ENCODE measurements at places on chromosomes 6 and 20.
A peak's percentile ranks its signal among the peaks of the same experiment; 100 is the strongest.

DNA sequence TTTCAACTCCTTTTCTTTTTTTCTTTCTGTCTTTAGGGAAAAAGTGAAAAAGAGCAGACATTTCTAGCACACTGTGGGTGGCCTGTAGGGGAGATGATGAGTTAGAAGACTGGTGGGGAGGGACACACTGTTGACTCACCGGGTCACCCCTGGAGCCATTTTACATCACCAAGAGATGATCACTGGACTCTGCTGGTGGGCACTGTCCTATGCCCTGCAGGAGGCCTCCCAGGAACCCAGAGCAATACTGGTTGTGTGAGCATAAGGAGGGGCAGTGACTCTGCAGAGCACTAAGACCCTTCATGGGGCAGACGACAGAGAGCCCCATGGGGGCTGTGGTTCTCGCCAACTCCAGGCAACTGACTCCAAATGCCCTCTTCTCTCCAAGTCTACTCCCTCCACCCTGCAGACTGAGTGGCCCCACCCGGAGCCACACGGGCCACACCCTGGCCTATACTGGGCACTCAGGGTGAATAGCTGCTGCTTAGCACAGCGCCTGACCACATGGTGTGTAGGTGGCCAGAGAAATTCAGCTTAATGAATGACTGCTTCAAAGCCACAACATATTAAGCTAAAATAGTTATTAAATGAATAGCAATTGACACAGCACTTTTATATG, 177.5 kb downstream of the CDC5L start:
- no peak for DNase-seq

DNA sequence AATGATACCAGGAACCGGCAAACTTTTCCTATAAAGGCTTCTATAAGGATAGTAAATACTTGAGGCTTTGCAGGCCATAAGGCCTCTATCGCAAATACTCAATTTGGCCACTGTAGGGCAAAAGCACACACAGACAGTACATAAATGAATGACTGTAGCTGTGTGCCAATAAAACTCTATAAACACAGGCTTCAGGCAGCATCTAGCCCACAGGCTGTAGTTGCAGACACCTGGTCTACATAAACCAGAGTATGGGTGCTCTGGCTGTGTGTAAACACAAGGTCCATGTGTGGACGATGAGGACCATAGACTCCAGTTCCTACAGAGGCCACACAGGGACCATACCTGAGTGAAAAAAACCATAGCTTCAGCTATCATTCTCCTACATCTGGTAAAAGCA, 52.2 kb downstream of the ZMYND8 start:
- DNase-seq: no peak

DNA sequence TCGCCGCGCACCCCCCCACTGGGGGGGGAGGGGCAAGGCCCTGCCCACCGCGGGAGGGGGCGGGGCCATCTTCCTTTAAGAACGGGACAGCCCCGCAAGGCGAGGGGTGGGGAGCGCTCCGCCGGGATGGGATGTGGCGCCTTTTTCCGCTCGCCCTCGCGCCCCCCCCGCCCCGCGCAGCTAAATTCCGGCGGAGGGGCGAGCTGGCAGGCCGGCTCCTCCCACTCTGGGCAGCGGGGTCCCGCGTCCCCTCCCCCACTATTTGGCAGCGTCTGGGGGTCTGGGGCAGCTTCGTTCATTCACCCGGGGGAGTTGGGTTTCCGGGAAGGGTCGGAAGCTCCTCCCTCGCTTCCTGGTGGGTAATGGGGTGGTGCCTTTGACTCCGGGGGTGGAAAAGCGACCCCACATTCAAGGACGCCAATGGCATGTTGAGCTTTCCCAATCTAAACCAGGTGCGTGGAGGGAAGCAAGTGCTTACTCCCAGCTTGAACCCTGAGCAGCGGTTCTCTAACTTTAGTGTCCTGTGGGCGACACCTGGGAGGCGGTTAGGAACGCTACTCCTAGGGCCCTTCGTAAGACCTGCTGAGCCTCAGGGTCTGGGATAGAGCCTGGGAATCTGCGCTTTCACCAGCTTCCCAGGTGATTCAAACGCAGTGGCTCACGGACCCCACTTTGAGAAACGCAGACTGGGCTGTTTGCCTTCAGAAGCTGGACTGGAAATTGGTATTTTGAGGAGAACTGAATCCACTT, 927 bp downstream of the ASXL1 start:
- DNase-seq: peak; percentile 66

- DNase-seq: no peak
Observed at GRCh38 chr20:10649797-10650160, 24.0 kb downstream of the JAG1 start.

- no peak for DNase-seq
Observed at GRCh38 chr6:5623769-5624168, 362.5 kb downstream of the FARS2 start.

GRCh38 chr6:96787846-96788580, 49.3 kb downstream of the GPR63 start:
- no peak for DNase-seq

DNA sequence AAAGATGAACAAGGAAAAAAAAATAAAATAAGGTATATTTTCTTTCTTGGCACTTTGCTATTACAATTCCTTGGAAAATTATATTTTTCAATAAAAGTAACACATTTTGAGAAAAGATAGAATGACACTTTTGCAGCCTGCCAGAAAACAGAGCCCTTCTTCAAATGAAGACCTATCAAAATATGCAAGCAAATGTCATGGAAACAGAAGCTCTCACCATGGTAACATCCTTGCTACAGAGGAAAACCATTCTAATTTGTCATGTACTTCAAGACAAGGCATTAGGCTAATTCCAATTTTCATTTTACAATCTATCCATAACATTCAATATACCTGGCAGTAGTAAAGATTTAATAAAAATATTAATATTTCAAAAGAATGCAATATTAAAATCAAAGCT, 177.9 kb downstream of the RNGTT start:
- DNase-seq: no peak

DNA sequence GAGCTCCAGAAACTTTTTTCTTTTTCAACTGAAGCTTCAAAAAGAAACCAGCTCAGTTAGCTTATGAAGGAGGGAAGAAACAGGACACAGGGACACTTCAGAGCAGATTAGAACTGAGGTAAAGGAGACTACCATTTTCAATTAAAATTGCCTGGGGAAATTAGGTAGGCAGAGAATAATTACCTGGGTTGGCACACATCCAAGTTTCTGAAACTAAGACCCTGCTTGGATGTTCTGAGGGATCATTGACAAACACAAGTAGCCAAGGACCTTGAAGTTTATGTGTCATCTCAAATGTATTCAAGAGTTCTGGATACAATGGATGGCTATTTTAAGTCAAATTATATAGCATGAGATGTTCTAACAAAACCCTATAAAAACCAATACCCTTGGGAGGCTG, 137.6 kb downstream of the PLCB4 start:
- DNase-seq: no peak

DNA sequence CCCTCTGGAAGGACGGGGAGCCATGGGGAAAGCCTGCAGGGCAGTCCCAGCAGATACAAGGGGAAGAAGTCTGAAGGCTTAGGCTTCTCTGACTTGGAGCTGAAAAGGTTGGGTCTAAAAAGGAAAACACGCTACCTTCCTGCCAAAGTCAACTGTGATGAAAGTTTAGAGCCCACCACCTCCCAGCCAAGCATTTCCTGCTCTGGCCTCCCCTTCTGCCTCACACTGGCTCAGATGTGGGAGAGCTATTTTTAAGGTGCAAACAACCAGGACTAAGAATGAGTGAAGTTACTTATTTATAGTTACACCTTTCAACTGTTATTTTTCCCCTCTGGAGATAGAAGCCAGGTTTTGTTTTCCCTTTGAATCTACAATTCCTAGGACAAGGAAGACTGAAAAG, 21.2 kb downstream of the NEDD9 start:
- no peak for DNase-seq

DNA sequence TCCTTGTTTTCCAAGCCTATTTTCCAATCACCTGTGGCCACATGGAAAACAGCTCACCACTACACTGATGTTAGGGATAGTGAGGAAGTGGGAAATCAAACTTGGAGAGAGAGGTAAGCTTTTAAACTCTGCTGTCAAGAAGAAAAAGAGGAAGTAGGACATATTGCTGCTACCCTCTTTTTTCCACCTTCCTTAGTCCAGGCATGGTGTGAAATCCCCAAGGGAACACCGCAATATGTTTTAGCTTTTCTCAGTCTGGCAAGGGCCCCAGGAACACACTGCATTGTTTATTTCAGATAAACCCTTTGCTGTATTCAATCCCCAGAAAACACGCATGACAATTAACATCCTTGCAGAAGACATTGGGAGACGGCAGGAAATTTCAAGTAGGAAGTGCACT, 61.3 kb downstream of the HS3ST5 start:
- DNase-seq: no peak

- DNase-seq: no peak
Observed at GRCh38 chr20:5748246-5748645, 2.0 kb upstream of the SHLD1 start.

DNA sequence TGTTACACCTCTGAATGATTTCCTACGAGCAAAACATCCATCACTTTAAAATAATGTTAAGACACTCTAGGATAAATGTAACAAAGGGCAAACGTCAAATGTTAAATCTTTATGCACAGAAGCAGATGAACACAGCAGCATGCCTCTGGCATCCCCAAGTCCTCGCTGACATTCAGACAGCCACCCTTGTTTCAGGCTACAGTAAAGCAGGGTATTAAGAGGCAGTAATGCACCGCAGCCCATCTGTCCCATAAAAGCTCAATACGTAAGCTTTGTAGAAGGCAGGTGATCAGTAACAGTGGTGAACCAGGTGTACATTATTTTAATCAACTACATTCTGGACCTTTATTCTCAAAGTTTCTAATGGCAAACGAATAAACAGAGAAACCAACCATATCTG, 64.8 kb downstream of the PPP1R3G start:
- no peak for DNase-seq

DNA sequence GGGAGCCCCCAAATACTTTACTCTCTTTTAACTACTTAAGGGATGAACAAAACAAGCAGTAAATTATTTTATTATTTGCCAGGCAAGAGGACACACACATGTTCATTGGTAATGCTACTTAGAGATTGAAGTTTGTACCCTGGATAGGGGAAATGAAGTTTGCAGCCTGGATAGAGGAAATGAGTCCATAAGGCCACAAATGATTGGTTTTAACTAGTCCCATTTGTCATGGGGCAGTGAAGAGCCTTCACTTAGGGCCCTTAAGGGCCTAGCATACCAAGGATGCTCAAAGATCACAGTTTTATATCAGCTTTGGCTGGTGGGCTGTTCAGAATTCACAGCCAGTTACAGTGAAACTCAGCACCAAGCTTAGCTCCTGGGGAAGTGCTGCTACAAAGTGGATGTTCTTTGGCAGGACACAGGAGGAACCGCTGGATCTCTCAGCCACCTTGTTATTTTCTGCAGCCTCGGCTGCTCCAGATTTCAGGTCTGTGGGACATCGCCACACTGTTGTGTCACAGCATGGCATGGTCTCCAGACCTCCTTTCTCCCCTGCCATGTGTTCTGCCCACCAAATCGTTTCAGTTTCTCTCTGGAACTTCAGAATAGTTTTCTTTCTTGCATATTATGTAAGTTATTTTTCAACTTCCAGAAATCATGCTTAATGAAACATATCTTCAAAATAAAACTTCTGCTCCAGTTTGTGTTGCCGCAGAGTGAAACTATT, 41.8 kb downstream of the NCOA7 start:
- no peak for DNase-seq

- no peak for DNase-seq
Observed at GRCh38 chr6:13375360-13375878, 47.1 kb upstream of the TBC1D7 start.

GRCh38 chr6:141026504-141026903, 1106.2 kb upstream of the GJE1 start:
- DNase-seq: no peak

DNA sequence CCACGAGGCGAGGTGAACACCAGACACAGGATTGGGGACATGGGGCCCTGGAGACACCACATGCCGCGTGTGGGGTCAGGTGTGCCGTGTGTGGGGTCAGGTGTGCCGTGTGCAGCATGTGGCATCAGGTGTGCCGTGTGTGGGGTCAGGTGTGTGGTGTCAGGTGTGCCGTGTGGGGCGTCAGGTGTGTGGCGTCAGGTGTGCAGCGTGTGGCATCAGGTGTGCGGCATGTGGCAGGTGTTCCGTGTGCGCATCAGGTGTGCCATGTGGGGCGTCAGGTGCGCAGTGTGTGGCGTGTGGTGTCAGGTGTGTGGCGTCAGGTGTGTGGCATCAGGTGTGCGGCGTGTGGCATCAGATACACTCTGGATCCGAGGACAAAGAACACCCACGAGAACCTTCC, 77.9 kb downstream of the WDR27 start:
- no peak for DNase-seq

- DNase-seq: no peak
Observed at GRCh38 chr6:164378330-164378729, 931.1 kb downstream of the C6orf118 start.

DNA sequence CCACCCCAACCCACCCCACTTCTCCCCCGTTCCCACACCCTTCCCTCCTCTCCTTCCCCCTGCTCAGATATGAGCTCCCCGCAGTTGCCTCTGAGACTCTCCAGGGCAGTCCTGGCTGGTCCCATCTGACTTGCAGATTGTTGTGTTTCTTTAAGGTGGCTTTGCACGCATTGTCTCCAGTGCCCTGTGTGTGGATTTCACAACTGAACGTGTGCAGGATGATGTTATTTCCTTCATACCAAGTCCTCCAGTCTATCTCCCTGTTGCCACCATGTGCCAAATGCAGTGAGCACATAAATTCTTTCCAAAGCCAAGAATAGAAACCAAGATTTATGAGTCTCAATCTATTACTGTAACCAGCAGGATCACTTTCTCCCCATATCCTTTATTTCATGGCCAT, 79.1 kb downstream of the TMEM242 start:
- no peak for DNase-seq

GRCh38 chr6:47091886-47092668, 49.9 kb upstream of the ADGRF1 start:
- DNase-seq: no peak

- DNase-seq: no peak
Observed at GRCh38 chr6:113414511-113414910, 442.6 kb upstream of the MARCKS start.

- DNase-seq: no peak
Observed at GRCh38 chr6:122810189-122810588, 21.1 kb downstream of the SMPDL3A start.

GRCh38 chr6:15553031-15553430, 109.8 kb downstream of the DTNBP1 start:
- DNase-seq: no peak

DNA sequence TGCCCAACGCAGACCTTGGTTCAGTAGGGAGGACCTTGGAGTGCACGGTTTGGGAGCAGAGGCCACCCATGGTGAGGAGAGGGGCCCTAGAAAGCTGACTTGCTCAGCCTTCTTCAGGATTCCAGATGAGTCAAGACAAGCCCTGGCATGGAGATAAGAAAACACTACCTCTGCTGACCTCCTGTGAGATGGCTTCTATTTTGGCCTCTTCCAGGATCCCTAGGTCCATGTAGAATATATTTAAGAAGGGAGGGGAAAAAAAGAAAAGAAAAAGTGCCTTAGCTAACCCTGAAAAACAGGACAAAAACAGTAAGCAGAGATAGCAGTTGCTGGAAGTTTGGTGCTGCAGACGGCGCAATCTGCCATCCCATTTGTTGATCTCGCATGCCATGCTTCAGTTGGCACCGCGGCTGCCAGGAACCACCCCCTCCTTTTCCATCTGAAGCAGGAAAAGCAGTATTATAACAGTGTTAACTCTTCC, 100.0 kb downstream of the ARMC2 start:
- no peak for DNase-seq
